Stimulated activated CD4-positive, alpha-beta T cell treated with anti-CD3 and anti-CD28 coated beads, Interleukin-1b, Interleukin-23, amount 100 ng/mL, for 48 hours (primary cell): ENCODE measurements at places on chromosomes 1 and 21.

- DNase-seq: no peak
Measured at GRCh38 chr1:115237507-115237906, 100.5 kb downstream of the NGF start.

DNA sequence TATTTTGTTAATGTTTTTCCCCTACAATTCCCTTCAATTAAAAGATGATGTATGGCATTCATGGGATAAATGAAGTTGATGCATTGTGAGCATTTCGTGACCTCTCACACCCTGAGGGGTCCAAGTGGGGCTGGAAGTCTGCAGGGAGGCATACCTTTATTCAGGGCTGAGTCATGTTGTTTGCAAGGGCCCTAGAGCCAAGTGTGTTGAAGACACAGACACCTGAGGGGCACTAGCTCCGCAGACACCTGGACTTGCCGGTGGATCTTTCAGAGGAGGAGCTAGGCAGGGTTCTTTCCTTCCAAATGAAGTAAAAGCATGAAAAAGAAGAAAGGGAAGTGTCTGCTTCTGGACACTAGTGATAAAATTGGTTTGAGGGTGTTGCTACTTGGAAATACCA, 57.0 kb upstream of the RGS7 start:
- no peak for DNase-seq

DNA sequence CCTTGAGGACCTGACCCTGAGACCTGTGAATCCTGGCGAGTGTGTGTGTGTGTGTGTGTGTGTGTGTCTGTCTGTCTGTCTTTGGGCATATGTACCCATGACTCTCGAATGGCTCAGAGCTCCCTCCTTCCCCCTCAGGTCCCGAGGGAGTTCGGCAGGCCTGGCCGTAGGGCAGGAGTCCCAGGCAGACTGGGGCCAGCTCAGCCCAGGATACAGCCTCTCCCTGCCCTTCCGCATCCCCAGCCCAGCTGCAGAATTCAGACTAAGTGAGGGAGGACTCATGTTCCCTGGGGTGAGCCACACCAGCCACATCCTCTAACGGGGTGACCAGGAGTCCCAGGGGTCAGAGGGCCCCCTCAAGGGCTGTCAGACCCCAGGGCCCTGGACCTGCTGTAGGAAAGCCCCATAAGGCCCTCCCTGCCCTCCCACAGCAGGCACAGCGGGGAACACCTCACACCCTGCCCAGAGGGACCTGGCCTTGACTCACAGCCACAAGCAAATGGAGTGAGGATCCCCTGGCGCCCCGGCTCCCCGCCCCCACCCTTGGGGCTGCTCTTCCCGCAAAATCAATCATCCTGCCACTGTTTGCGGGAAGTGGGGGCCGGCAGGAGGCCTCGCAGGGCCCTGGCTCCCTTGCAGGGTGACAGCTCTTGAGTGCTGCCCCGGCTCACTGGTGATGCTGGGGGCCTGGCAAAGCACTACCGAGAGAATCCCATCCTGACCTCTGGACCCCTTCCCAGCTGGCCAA, 101.7 kb upstream of the CASZ1 start:
- no peak for DNase-seq

DNA sequence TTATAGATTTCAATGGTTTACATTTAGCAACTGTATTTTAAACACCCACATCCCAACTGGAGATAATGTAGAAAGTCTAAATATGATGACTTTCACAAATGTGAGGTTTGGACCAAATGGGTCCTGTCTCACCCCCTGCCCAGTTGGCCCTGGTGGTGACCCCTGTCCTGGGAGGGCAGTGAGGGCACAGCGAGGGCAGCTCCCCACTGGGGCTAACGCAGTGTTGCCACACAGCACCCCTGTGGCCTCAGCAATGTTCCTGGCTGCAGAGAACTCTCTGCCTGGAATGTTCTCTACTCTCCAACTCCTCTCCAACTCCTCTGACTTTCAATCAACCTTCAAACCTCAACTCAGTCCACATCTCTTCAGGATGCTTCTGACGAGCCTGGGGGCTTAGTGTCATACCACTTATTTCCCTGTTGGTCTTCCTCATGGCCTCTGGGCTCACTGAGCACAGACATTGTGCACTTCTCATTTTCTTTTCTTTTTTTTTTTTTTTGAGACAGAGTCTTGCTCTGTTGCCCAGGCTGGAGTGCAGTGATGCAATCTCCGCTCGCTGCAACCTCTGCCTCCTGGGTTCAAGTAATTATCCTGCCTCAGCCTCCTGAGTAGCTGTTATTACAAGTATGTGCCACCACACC, 25.8 kb downstream of the KCNA10 start:
- no peak for DNase-seq
